ENCODE measurements at places on chromosomes 1 and 21.

DNA sequence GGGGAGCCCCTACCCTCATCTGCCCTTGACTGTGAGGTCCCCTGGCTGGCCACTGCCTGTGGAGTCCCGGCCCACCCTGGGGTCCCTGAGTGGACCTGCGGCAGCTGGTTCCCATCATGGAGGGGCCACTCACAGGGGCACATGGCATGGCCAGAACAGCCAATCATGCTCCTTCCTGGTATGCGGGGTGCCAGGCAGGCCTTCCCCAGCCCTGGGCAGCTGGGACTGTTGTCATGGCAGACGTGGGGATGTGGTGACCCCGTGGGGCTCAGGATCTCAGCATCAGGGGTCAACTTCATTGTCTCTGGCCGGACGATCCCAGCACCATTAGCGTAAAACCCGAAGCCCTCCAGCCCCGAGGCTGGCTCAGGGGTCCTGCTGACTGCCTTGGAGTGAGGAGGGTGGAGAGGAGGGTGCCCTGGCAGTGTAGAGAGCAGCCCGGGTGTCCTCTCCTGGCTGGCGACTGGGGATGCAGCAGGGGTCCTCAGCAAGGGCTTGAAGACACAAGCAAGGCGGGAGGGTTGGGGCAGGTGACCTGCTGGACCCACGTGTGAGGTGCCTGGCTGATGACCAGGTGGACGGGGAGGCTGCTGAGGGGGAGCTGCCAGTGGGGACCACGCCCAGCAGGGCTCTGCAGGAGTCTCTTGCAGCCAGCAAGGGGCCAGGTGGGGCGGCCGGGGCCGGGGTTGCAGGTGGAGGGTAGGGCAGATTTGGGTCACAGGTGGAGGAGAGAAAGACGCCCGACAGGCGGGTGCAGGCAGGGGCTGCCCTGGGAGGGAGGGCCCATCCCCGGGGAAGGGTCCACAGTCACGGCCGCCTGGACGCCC, 45.1 kb downstream of the TRIM11 start:
- DNase-seq, result no peak

- DNase-seq, result no peak
Measured at GRCh38 chr1:48245106-48245505, 22.6 kb downstream of the SLC5A9 start.

GRCh38 chr1:67711855-67712212, 26.8 kb downstream of the GADD45A start:
- DNase-seq, result no peak

- no peak for DNase-seq
Measured at GRCh38 chr1:68201546-68202238, 30.6 kb downstream of the WLS start.

DNA sequence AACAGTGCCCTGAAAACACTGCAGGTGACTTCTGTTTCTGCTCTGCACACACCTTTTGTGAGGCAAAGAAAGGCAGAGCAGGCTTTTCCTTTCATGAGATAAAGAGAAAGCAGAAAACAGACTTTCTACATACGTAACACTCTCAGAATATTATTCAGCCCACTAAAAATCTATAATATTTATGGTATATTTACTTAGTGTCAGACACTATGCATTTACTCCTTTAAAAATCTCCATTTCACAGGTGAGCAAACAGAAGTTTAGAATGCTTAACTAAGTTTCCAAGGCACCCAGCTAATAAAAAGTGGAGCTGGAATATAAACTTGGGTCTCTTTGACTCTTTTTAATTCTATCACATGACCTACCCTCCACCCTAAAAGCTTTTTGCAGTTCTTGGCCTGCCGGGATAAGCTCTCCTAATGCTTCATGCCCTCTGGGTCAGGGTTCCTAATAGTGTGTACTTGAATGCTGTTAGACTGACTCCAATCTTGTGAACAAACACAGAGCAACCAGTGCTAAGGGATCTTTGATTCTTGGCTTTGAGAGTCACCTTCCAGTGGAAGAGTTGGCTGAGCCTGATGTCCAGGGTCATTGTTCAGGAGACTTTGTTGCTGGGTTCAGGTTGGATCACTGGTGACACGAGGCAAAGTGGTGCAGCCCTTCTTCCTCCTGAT, 27.2 kb downstream of the PROK1 start:
- DNase-seq, result no peak

DNA sequence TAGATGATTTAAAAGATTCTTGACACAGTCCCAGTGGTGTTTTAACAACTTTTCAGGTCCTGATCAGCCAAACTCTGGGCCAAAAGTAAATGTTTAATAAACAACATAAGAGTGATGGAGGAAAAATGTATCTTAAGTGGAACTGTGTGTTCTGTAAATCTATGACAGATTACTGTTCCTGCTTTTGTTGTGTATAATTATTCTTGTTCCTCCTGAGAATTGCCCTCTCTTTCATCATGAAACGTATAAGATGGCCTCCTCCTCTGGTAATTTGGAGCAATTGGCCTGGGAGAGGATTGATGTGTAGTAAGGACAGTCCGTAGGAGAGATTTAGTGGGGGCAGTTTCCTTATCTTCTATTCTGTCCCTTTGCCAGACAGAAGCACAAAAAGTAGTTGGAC, 34.5 kb downstream of the GALNT2 start:
- DNase-seq, result no peak

DNA sequence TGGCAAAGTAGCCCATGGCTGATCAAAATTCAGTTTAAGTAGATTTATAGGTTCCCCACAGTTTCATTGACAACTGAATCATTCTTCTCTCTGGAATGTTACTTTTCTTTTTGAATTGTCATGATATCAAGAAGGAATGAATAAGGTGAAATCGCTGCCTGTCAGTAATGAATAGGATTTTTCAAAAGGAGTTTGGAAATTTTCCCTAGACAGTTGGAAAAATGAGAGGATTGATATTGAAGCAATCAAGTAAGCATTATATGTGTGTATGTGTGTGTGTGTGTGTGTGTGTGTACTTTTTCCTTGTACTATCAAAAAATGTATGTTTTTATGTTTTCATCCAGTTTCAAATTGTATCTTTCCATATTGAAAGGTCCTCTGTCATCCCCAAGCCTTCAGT, 479.5 kb downstream of the MRPL39 start:
- DNase-seq, result no peak

DNA sequence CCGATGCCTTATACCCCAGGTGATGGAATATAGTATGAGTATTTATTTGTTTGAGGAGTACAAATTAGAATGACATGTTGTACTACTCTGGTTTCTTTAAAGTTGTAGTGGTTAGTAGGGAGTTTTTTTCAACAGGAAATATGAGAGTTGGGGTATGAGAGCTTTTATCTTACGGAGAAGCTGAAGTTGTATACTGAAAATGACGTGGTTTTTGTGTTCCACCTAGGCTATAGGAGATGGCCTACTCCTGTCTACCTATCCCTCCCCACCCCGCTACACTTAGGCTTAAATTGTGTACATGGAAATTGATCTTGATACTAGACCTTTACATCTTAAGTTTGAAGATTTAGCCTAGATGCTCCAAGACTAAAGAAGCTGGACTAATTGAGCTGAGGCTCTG, 6.8 kb upstream of the HAX1 start:
- DNase-seq, result no peak

DNA sequence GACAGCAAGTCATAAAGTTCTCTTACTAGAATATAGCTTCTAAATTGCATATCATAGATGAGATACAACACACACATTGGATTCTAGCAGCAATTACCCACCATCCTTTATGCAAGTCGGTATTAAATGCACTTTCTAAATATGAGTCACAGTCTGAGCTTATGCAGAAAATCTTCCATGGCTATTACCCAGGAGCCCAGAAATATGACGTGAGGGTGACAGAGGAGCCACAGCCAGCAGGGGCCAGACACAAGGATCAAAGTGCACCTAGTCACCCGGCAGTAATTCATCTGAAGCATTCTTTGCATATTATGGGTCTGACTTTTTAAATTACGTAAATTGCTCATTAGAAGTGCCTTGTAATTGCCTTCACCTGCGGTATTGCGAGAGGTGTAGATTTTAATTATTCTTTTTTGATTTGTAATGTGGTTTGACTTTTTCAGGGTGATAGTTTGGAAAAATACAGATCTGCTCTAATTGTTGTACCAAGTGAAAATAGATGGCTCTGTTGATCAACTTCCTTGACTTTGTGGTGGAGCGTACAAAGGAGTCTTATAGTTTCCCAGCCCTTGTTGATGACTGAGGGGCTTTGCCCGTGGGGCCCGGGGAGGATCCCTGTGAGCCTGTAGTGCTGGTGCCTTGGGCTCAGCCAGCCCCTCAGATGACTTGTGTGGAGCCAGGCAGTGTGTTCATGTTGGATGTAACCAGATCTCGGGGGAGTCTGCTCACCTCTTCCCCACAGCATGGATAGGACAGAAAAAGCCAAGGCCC, 470.0 kb upstream of the VAMP3 start:
- no peak for DNase-seq

DNA sequence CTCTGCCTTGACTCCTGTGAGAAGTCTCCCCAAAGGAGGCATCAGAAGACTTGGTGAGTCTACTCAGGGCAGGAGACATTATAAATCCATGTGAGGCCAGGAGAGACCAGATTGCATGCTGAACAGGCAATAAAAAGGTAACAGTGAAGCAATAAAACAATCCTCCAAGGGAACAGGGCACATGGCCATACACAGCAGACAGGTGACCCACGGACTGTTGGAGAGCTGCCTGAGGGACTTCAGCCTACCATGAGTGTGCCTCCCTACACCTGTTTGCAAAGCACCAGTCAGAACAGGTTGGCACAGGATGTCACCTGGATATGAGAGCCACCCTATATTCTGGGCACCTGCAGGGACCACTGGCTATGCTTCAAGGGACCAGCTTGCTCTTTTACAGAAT, 67.6 kb downstream of the MAB21L3 start:
- DNase-seq, result no peak

GRCh38 chr1:36968730-36969129, 65.6 kb downstream of the GRIK3 start:
- no peak for DNase-seq

- DNase-seq, result no peak
Measured at GRCh38 chr1:224722838-224723237, 106.7 kb downstream of the CNIH3 start.

GRCh38 chr1:46538147-46538546, 13.3 kb downstream of the KNCN start:
- DNase-seq, result no peak

DNA sequence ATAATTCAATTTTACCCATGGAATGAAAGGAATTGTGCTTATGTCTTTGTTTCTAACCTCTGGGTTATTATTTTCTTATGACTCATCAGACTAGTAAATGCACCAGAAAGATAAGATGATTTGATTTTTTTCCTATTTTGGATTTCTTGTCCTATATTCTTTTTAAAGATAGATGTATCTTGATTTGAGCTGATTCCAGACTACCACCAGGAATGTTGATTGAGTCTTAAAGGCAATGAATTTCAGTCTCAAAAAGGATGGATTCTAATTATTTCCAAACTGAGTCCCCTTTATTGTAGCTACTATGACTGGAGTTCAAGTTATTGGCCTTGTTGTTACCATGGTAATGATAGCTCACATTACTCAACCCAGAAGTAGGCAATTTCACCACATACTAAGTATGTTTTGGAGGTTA, 95.8 kb upstream of the RGS4 start:
- DNase-seq, result no peak

DNA sequence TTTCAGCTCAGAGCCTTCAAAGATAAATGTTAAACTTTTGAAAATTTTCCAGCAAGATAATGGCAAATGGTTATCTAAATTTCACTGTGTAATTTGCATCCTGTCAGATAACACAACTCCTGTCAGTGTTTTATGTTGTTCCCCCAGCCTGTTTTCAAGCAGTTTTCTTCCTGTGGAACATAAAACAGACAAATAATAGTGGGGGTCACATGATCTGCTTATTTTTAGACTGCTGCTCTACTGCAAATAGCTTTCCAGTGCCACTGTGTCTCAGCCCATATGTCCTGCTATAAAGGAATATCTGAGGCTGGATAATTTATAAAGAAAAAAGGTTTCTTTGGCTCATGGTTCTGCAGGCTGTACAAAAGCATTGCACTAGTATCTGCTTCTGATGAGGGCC, 32.2 kb downstream of the FMO3 start:
- no peak for DNase-seq

GRCh38 chr1:51512606-51513005, 6.5 kb downstream of the EPS15 start:
- no peak for DNase-seq

DNA sequence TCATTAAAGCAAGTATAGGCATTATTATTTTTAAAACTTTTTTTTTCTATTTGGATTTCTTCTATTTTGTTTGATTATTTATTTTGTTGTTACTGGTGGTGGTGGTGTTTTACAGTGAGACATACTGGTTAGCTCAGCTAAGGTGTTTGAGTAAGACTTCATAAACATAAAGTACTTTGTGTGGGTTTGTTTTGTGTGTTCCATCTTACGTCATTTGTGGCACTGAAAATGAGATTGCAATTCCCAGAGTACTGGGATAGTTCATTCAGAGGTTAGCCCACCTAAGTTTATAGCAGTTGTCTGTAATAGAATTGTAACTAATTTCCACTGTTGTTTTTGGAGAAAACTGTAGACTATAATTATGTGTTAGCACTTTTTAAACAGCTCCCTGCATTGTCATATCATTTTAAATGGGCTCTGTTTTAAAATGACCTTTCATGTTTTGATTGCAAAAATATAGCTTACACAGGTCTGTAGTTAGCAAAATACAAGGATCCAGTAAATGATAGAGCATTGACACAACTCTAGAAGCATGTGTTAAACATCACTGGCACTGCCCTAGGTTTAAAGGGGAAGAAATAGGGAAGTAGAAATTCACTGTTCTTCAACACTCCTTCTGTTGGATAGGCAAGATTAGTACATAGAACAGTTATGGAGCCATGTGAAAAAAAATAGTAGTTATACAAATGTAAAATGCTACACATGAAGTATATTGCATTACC, 171.7 kb downstream of the NFIA start:
- no peak for DNase-seq

- DNase-seq, result no peak
Measured at GRCh38 chr21:39020751-39021477, 162.3 kb downstream of the PSMG1 start.

DNA sequence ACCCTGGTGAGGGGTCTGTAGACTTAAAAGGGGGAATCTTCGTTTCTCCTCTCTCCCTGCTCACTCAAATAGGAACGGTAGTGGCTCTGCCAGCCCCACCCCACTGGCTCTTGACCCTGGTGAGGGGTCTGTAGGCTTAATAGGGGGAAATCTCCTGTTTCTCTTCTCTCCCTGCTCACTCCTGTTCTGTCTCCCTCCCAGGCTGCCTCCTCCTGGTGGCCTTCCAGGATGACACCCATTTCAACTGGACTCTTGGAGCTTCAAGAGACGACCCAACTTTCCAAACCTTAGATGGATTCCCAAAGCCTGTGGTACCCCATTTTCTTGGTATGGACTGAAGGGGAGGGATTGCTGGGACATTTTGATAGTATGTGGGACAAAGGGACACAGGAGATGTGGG, 1.4 kb upstream of the EPHB2 start:
- no peak for DNase-seq

- DNase-seq, result no peak
Measured at GRCh38 chr1:204084247-204084772, 11.4 kb downstream of the SOX13 start.

GRCh38 chr1:147267711-147268110, 25.2 kb downstream of the CHD1L start:
- no peak for DNase-seq

Data from stimulated activated CD4-positive, alpha-beta T cell treated with anti-CD3 and anti-CD28 coated beads, Interleukin-1b, Interleukin-23, amount 100 ng/mL, for 1 hour (primary cell).